Transverse colon (tissue), 4 donors: ENCODE measurements at places on chromosomes 5 and 9. TPM values are rescaled to one million over a fixed set of nuclear protein-coding genes. Genes with fewer than 3 reads are reported as not detected.

The GRIA1 gene
- 1.00 TPM for total RNA-seq

The NKD2 gene
- total RNA-seq, result 0.41 TPM

The DCTN4 gene
- 41.3 TPM for total RNA-seq

The CDO1 gene
- total RNA-seq, result 10.4 TPM

The OTP gene
- total RNA-seq, result not detected

The FOXI1 gene
- total RNA-seq, result not detected

The IL13 gene
- total RNA-seq, result not detected

The IGFBPL1 gene
- total RNA-seq, result not detected

The LURAP1L gene
- 19.1 TPM for total RNA-seq

The ORM1 gene
- total RNA-seq, result not detected

The PCDHGB4 gene
- total RNA-seq, result 0.75 TPM

The PDLIM7 gene
- total RNA-seq, result 52.6 TPM

The KCNV2 gene
- not detected for total RNA-seq

The PCDHGA3 gene
- total RNA-seq, result 0.95 TPM

The RGP1 gene
- total RNA-seq, result 47.5 TPM

The CDX1 gene
- total RNA-seq, result 351 TPM

The PCA3 gene
- total RNA-seq, result not detected

The TRPM3 gene
- 0.27 TPM for total RNA-seq

The PTPRD gene
- total RNA-seq, result 115 TPM
